ENCODE measurements at places on chromosomes 7 and 10.

- DNase-seq: no peak
These were observed 40.5 kb upstream of the TMEM273 start for GRCh38 chr10:49228677-49229076.

DNA sequence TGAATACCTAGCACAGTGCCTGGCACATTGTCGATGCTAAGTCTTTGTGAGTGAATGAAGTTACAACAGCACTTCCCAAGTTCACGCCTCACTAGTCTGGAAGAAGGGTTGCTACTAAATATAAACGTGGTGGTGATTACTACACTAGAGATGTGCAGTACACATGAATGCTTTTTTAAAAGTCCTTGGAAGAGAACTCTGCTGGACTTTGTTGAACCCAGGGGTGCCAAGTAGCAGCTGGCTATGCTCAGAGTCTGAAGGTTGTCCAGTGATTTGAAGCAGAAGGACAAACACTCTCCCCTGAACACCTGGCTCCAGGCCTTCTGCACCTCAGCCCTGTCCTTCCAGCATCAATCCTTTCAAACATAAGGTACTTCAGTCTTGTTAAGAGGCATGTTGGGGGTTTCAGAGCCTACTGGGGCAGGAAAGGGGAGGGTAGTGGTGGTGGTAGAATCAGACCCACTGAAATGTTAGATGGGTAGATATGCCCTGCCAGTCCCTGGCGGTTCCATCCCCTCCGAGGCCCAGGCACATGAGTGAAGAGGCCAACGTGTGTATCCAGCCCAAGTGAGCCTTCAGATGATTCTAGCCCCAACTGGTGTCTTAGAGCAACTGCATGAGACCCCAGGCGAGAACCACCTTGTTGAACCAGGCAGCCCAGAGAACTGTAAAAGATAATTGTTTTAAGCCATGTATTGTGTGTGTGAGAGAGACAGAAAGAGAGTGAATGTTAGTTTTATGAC lies 94.4 kb downstream of the TAX1BP1 start:
- DNase-seq: no peak

DNA sequence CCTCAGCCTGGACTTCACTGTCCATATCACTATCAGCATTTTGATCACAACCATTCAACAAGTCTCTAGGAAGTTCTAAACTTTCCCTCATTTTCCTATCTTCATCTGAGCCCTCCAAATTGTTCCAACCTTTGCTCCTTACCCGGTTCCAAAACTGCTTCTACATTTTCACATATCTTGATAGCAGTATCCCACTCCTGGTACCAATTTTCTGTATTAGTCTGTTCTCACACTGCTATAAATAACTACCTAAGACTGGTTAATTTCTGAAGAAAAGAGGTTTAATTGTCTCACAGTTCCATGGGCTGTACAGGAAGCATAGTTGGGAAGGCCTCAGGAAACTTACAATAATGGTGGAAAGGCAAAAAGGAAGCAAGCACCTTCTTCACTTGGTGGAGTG lies 11.9 kb downstream of the THAP5 start:
- DNase-seq: no peak

DNA sequence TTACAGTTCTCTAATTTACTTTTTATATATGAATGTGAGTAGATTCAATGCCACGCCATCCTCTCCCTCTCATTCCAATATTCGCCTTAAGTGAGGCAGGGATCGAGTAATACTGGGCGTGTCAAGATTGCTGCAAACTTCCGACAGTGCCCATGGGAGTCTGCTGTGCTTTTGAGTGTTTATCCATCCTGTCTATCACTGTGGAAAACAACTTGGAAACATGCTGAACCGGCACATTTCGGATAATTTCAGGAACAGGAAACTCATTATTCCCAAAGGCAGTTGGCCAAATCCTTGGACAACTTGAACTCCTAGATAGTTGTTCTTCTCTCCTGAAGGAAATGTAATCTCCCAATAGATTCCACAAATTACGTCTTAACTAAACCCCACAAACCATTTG lies 28.5 kb downstream of the PIP4K2A start:
- DNase-seq: no peak

DNA sequence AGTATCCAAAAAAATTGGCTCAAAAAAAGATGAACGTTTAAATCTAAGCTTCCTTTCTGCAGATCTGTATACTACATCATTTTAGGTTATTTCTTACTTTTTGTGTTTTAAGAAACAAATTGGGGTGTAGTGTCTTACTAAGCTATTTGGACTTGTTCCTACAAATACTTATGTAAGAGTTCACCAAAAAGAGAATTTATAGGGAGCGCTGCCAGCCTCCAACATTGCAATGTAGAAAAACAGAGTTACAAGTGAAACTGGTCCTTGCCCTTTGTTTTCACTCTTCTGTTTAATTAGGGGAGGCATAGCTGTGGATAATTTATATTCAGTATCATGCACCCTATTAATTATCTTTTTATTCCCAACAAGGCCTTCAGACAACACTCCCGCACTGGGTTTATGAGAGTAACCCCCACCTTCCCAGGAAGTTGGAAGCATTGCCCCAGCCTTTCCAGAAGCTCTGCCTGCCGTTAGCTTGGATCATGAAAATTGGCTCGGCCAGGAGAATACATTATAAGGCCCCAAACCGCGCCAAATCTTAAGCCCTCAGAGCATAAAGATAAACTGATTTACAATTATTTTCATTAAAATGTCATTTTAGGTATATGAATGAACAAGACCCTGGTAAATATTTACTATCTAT lies 261.8 kb upstream of the KLF6 start:
- DNase-seq: no peak

DNA sequence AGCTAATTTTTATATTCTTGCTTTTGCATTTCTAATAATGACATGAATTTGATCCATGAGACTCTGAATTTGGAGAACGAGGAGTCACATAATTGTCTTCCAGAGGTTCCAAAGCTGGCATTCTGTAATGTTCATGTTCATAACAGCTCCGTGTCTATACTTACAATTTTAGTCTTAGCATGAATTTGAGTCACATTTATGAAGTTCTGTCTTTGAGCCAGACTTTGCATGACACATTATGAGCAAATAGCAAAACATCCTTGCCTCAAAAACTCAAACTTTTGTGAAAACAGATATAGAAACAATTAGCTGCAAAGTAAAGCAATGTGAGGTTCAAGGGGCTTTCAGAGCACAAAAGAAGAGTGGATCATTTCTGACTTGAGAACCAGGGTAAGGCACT lies 44.5 kb upstream of the CAV2 start:
- DNase-seq: no peak

- DNase-seq: no peak
These were observed 161.9 kb upstream of the PRR15 start for GRCh38 chr7:29401769-29402168.

GRCh38 chr10:51501396-51501795 lies 198.0 kb downstream of the CSTF2T start:
- no peak for DNase-seq

- no peak for DNase-seq
These were observed 87.5 kb upstream of the GATA3 start for GRCh38 chr10:7967035-7967434.

DNA sequence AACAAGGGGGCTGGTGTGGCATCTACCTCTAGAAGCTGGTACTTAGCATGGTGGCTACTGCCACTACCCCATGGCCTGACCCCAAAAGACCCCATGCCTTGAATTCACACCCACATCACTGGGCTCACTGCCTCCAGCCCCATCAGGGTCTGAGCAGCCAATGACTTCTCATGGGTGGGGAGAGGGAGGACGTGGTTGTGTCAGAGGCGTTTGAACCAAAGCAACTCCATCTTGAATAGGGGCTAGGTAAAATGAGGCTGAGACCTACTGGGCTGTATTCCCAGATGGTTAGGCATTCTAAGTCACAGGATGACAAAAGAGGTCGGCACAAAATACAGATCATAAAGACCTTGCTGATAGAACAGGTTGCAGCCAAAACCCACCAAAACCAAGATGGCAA lies 15.2 kb downstream of the KCP start:
- no peak for DNase-seq

- no peak for DNase-seq
These were observed 282.3 kb upstream of the SHH start for GRCh38 chr7:156094350-156095146.

- no peak for DNase-seq
These were observed 6.0 kb downstream of the TSC22D4 start for GRCh38 chr7:100472854-100473499.

DNA sequence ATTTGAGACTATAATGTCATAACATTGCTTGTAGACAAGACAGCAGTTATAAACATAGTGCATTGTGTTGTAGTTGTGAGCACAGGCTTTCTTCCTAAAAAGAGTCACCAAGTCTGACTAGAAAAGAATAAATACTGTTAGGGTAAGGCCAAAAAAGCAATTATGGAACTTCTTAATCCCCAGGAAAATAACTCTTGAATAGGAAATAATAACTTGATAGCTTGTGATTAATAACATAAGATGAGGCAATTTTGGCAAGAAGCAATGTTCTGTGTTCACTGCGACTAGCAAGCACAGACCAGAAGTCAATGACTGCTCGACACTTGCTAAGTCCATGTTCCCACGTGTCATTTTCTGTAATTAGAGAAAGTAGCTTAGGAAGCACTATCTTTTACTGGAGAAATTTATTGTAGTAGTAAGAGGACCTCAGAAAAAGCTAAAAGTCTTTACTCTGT lies 97.1 kb downstream of the AGMO start:
- DNase-seq: no peak

DNA sequence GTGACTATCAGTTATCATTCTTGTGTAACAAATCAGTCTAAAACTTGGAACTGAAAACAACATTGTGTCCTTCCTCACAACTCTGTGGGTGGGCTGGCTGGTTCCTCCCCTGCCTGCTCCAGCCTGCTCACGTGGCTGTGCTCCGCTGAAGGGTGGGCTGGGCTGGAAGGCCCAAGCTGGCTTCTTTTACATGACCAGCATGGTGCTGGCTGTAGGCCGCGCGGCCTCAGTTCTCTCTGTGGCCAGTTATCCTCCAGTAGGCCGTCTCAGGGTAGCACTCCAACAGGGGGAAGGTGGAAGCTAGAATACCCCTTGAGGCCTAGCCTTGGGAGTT lies 11.3 kb downstream of the ADAMTS14 start:
- no peak for DNase-seq

DNA sequence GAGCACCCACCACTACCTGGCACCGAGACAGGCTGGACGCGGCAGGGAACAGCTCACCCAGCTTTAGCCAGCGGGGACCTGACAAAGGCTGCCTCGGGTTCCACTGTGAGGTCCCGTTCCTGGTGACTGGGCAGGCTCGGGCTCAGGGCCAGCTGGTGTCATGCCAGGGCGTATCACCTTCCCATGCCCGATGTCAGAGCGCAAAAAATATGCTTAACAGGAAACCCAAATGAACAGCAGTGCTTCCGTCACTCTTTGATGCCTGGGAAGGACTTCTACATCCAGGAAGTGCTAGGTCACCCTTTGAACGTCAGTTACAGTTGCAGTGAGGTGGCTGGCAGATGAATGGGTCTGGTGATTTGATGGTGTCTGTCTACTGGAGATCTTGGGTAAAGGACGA lies 106.0 kb downstream of the ADARB2 start:
- DNase-seq: no peak

DNA sequence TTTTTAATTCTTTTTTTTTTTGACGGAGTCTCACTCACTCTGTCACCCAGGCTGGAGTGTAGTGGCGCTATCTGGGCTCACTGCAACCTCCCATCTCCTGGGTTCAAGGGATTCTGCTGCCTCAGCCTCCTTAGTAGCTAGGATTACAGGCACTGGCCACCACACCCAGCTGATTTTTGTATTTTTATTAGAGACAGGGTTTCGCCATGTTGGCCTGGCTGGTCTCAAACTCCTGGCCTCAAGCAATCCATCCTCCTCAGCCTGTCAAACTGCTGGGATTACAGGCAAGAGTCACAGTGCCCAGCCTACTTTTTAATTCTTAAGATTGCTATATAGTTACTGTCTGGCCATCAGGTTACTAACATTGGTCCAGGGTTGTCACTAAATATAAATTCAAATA lies 59.6 kb downstream of the ZNF277 start:
- DNase-seq: no peak

DNA sequence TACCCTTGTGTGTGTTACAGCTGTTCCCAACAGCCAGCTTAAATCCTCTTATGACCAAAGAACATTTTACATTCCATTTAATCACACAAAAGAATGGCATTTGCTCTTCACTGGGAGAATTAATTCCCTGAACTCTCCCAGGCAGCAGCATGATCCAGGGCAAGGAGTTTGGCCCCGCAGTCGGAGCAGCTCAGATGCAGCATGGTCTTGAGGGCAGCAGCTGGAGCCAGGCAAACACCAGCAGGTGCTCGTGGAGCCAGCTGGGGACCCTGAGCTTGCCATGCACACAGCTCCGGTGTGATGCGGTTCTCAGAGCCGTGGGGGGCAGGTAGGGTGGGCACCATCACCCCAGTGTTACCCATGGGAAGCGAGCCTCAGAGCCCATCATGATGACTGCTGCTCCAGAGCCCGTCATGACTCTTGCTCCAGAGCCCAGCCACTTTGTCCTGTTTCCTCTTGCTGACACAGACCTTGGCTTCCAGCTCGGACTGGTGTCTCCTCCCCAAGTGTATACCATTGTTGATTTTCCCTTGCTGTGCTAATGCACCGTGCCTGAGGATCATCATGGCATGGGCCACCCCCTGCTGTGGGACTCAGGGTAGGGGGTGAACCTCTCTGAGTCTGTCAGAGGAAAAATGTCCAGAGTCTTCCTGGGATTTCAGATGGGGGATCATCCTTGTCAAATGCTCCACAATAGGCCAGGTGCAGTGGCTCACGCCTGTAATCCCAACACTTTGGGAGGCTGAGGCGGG lies 75.8 kb downstream of the ZRANB1 start:
- no peak for DNase-seq

GRCh38 chr10:70588255-70588654 lies 14.3 kb downstream of the PRF1 start:
- no peak for DNase-seq

GRCh38 chr7:771234-772004 lies 44.3 kb upstream of the PRKAR1B start:
- DNase-seq: no peak

DNA sequence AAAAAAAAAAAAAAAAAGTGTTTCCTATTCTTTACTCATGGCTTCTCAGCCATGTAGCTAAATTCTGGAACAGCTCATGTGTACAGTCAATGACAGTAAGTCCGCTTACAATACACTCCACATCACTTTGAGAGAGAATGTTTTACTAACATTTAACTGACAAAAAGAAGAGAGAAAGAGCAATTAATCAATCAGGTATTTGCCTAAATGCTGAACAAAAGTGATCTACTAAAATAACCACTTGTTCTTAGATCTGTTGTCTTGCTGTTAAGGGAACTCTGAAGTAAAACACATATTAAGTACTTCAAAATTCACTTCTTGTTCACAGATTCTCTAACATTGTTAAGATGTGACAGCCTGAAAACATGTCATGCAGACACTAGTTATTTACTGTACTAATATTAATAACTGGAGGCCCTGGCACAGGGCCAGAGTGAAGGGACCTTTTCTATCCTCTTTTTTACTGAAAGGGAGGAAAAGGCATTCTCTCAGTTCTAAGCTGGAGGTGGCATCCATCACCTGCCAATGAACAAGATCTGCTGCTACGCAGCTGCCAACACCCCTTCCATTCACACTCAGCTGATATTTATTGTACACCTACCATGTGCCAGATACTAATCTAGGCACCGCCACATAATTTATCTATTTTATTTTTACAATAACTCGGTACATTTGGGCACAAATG lies 72.6 kb downstream of the AHR start:
- no peak for DNase-seq

DNA sequence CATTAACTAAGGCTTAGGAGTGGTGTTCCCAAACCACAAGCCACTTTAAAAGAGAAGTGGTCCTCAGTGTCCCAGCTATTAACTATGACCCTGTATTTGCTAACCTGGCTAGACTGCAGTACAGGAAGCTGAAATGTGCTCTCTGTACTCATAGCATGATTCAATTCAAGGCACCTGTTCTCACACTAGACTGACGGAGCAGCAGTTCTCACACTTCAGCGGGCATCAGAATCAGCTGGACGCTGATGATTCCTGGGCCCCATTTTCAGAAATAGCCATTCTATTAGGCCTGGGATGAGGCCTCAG lies 24.5 kb upstream of the MSRB2 start:
- DNase-seq: no peak

Measured in activated naive CD4-positive, alpha-beta T cell (primary cell).